ENCODE measurements at places on chromosomes 1 and 21.

DNA sequence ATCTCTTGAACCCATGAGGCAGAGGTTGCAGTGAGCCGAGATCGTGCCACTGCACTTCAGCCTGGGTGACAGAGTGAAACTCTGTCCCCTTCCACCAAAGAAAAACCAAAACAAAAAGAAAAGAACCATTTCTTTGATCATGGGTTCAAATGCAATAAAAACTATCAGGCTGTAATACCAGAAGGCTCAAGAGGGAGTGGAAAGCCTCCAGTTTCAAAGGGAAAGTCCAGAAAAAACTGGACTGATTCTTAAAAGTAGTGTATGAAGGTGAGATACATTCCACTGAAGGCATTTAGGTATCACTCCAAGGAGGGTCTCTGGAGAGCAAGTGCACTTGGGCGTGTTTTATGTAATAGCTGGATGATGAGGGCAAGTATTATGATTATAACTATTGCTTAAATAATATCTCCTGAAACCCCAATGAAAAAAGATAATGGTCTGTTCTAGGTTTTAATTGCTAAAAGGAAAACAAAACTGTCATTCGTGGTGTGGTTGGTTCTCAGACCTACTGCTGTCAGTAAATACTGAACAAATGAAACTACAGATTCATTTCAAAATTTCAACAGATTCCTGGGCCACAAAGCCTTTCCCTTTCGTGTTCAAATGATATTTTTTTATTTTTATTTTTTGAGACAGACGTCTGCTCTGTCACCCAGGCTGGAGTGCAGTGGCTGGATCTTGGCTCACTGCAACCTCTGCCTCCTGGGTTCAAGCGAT, 6.0 kb upstream of the CAMTA1 start:
- no peak for DNase-seq

DNA sequence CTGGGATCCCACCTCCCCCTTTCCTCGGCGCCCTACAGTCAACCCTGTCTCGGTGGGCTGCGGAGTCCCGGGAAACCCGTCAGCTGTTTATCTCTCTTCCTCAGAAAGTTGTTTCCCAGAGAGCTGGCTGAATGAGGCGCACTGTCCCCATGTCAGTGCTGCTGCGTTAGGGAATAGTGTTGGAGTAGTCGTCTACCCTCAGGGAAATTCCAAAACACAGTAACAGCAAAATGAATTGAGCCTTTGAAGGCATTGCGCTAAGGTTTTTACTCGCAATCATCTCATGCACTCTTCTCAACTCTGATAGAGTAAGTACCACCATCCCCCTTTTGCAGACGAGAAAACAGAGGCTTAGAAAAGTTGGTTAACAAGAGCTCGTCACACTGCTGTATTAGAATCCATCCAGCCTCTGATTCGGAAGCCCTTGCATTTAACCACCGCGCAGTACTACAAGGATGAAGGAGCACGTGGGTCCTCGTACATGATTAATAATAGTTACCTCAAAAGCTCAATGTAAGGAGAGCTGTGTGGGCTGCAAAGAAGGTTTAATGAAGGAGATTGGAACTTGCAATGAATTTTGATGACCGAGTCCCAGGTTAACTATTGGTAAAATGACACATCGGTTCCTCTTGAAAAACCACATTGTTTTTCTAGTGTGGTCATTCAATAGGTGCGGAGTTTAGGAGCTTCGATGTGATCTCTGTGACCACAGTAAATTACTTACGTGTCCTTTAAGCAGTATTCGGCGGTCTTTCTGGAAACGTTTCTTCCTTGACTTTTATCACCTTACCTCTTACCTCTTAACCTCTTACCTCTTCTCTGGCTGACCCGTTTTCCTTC, 788 bp upstream of the EDEM3 start:
- DNase-seq, result no peak

GRCh38 chr21:42527127-42527488, 13.5 kb downstream of the SLC37A1 start:
- DNase-seq, result no peak

- no peak for DNase-seq
Measured at GRCh38 chr1:105556266-105556665, 1500.2 kb upstream of the PRMT6 start.

GRCh38 chr1:184672013-184672726, 82.5 kb downstream of the EDEM3 start:
- DNase-seq, result no peak

GRCh38 chr21:17462276-17462981, 50.4 kb upstream of the CXADR start:
- DNase-seq, result no peak

DNA sequence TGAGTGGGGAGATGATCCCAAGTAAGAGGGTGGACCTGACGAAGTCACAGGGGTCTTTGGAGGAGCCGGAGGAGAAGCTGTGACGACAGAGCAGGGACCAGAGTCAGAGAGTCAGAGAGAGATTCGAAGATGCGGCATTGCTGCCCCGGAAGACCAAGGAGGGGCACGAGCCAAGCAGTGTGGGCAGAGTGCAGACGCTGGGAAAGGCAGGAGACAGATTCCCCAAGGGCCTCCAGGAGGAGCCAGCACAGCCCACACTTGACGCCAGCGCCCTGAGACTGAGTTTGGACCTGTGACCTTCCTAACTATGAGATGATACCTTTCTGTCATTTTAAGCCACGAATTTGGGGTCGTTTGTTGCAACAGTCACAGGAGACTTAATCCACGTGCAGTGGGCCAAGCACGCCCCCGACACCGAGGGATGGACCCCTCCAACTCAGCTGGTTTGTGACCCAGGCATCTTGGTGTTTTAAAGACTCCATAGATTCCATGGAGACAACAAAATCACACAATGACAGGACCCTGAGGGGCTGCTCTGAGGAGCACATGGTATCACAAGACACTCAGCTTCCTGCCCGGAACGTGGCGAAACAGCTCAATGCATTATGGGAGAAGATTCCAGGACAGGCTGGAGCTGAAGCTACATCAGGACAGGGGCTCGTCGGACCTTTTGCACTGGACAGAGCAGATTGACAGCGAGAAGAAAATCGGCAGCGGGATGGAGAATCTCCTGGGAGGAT, 11.0 kb upstream of the TFF1 start:
- DNase-seq, result no peak

- no peak for DNase-seq
Measured at GRCh38 chr1:165862448-165862847, 35.0 kb downstream of the UCK2 start.

GRCh38 chr1:34547046-34547674, 207.7 kb upstream of the GJB5 start:
- no peak for DNase-seq

- no peak for DNase-seq
Measured at GRCh38 chr1:199522936-199523335, 504.6 kb upstream of the NR5A2 start.

- peak; percentile 10 for DNase-seq
Measured at GRCh38 chr1:79353224-79353623, 346.7 kb upstream of the ADGRL4 start.

GRCh38 chr1:218633238-218633988, 288.3 kb downstream of the TGFB2 start:
- DNase-seq, result no peak

DNA sequence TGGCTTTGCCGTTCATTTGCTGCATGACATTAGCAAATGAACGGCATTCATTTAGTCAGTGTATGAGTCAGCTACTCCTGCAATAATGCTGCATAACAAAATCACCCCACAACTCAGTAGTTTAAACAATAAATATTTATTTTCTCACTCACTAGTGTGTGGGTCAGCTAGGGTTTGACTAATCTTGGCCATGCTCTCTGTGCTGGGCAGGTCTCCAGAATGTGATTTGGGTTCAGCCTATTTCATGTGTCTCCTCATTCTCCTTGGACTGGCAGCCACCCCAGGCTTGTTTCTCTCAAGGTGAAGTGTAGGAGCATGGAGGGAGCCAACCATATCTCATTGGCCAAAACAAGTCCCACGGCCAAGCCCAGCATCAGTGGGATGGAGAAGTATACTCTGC, 104.3 kb downstream of the LACTBL1 start:
- DNase-seq, result no peak

DNA sequence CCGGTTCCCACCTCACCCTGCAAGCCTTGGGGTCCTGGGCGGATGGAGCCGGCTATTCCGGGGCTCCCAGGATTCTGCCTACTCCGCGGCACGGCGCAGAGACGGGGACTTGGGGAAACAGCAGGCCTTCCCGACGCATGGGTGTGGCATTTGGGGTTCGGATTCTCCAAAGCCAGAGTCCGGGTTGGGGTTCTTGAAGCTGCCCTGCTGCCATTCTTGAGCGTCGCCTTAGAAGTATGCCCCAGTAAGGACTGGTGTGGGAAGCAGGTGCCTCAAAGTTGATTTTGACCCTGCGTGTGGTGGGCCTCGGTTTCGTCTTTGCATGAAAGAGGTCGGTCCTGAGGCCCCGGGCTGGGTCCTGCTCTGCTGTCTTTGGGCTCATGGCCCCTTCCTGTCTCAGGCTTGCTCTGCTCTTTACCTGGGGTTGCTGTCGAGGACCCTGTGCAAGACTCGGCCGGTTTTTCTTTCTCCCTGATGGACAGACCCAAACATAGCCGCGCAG, 696 bp downstream of the GUK1 start:
- no peak for DNase-seq

DNA sequence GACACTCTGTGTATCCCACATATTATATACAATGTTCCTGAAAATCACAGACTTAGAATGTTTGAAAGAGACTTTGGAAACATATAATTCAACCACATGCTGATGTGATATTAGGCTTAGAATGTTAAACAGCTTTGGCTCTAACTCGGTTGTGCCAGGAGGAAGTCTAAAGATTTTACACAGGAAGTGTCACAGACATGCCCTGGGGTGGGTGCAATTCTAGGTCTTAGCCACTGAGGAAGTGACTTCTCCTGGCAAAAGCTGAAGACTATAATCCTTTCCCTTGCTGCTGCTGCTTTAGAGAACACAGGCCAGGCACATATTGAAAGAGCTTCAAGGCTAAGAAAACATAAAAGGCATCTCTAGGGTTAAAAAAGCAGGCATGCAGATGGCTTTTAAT, 51.0 kb downstream of the RPL5 start:
- no peak for DNase-seq

DNA sequence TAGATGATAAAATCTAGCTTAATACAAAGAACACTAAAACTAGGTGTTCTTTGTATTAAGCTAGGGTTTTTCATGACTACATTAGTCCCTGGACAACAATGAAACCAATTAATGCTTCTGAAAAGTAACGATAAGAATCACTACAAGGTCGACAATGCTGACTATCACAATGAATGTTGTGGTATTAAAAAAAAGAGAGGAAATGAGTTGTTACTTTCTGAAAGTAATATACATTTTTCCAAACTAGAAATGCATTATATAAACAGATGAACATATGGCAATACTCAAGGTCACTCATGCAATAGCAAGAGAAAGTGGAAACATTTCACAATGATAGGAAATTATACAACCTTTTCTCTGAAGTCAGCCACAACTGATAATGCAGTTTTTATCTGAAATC, 19.0 kb downstream of the DPH5 start:
- DNase-seq, result no peak

GRCh38 chr1:156602557-156602993, 1.3 kb upstream of the GPATCH4 start:
- DNase-seq, result no peak

DNA sequence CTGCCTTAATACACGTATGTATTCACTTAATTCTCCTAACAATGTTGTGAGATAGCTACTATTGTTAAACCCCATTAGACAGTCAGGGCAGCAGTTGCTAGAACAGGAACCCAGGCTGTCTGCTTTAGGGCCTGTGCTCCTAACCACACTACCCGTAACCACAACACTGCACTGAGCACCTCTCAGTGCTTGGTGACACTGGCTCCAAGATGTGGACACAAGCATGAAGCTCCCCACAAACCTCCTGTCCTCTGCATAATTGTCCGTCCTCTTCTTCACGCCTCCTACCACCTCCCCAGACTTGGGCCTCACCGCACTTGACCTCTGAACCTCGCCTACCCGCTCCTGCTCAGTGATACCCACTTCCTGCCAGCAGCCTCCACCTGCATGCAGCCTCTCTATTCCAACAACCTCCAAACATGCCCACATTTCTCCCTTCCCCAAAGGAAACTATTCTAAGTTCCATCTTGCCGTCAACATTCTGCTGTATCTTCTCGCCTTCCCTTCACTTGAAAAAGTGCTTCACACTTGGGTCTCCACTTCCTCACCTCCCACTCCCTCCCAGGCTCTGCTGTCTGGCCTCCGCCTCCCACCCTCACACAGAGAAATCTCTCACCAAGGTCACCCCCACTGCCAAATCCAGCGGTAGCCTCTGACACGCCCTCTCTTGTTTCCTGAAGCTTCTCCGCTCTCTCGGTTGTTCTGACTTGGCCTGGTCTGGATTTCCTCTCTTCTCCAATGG, 14.6 kb upstream of the AHDC1 start:
- DNase-seq, result no peak

DNA sequence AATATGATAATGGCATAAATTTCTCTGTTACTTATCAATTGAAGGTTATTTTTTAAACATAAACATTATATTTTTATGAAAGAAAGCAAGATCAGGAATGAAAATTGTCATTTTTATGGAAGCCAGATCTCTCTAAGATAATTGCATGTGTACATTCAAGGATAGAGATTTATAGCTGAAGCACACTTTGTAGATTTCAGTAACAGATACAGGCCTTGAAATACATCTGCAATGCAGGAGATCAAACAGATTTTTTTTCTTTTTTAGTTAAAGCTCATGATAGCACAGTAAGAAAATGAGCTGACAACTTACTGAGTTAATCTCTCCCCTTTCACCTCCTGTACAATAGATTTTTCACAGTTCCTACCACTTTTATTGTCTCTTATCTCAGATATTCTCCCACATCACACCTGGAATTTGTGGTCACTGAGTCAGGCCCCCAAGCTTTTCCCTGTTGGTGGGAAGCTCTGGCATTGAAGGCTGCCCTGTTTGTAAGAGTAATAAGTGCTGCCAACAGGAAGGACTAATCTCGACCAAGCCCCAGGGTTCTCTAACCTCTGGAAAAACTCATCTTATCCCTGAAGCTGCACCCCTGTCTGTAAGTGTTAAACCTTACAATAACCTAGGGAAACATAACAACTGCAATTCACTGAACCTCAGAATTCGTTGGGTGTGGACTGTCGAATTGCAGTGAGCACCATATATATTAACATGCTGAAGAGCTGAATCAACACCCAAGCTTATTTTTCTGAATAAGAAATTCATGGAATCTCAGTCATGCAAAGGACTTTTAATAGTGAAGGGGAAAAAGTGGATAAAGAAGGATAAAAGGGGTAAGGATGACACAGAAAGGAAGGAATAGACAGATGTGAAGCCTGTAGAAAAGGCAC, 599.0 kb downstream of the LMO4 start:
- peak; percentile 24 for DNase-seq

GRCh38 chr1:150271291-150271959, 1.2 kb upstream of the C1orf54 start:
- DNase-seq, result no peak

- DNase-seq, result peak; percentile 11
Measured at GRCh38 chr1:207822602-207823451, 71.0 kb downstream of the CD46 start.

- DNase-seq, result no peak
Measured at GRCh38 chr1:1157914-1158710, 15.6 kb upstream of the TTLL10 start.
